ENCODE measurements at places on chromosomes 12 and 14.

DNA sequence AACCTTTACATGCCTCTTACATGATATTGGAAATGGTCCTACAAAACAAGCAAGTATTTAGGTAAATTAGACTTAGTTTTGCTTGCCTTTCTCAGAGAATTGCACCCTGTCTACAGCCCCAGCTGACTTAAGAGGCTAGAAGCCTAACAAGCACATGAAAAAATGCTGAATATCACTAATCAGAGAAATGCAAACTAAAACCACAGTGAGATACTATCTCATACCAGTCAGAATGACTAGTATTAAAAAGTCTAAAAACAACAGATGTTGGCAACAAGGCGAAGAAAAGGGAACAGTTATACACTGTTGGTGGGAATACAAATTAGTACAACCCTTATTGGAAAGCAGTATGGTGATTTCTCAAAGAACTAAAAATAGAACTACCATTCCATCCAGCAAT, 103.8 kb downstream of the EGLN3 start:
- DNase-seq: no peak

GRCh38 chr12:11734580-11735180, 85.2 kb downstream of the ETV6 start:
- DNase-seq: no peak

GRCh38 chr14:60160422-60160821, 4.8 kb downstream of the DHRS7 start:
- no peak for DNase-seq

- DNase-seq: no peak
Observed at GRCh38 chr12:68445824-68446223, 113.7 kb upstream of the MDM1 start.

DNA sequence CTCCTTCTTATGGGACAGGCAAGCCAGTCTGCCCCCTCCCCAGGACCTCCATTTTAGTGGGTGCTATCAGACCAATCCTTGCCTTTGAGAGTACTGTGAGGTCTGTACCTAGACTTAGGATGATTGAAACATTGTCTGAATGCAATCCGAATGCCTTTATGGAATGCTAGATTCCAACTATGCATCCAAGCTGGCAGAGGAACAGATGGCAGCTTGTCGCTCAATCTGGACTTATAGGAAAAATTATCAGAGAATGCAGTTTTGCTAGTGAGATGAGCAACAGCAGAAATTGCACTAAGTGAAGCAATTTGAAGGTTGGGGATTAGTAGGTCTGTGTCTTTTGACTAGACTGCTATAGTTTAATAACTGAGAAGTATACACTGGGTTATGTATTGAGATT, 109.1 kb downstream of the DYRK2 start:
- DNase-seq: no peak

DNA sequence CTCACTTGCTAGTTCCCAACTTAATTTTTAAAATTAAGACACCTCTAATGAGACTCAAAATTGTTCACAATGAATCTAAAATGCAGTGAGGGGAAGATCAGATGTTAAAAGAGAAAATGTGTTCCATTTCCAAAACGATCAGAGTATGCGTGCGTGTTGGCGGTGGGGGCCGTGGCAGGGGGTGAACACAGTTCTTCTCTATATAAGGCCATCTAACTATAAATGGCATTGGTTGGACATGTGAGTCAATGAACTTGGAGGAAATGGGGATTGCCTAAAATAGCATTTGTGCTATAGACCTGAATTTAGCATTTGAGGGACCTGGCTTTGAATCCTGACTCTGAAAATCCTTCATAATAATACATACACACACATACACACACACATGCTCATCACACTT, 149.4 kb downstream of the FOXN3 start:
- no peak for DNase-seq

DNA sequence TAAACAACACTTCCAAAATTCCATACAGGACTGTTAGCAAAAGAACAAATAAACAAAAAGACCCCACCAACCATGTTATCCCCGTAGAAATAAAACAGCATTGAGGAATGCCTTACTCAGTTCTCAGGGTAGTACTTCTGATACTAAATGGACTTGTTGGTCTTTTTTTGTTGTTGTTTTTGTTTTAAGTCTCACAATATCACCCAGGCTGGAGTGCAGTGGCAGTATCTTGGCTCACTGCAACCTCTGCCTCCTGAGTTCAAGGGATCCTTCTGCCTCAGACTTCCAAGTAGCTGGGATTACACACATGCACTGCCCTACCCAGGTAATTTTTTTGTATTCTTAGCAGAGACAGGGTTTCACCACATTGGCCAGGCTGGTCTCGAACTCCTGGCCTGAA, 17.1 kb downstream of the HNRNPC start:
- DNase-seq: no peak

DNA sequence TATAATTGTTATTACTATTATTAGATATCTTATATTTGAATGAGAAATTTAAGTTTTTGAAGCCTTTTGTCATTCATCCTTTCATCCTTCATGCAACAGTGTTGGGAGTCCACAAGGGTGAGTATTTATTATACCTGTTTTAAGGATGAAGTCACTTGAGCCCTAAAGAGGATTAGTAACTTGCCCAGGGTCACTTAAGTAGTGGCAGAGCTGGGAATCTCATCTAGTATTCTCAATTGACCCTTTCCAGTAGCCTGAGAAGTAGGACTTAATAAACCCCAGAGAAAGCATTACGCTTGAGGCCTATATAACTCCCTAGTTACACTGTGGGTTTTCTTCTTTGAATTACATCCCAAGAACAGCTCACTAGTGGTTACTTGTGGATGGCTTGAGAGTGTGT, 119.8 kb downstream of the SRGAP1 start:
- DNase-seq: no peak

DNA sequence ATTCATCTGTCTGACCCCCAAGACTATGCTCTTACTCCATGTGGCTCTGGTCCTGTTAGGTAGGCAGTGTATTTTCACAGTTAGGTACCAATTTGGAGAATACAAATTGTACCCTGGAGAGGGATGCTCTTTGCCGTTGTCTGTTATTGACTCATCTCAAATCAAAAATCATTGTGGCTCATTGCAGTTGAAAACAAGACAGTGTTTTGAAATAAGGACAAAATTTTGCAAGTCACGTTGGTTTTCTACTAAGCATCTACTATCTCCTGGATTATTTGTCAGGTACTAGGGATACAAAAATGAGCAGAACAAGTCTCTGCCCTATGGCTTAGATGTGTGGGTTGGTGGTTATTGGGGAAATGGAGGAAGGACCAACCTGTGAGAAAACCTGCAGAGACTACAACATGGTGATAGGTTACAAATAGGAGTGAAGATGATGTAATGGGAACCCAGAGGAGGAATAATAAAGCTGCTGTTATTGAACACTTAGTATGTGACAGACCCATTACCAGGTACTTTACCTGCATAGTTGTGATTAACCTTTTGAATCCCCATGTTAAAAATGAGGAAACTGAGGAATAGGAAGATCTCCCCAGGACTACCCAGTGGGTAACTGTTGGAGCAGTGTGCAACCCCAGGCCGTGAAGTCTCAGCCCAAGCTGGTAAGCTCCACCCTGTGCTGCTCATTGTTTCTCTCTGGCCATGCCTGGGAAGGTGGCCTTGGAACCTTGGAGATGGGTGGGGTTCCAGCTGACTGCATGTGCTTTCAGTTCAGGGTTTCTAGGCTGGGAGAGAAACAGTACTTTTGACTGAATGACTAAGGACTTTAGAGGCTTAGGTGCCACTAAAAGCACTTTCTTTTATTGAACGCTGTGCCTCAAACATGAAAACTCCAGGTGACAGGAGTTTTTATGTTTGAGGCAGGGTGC, 72.9 kb upstream of the SRSF5 start:
- no peak for DNase-seq

- no peak for DNase-seq
Observed at GRCh38 chr12:123062681-123063486, 82.4 kb downstream of the ARL6IP4 start.

DNA sequence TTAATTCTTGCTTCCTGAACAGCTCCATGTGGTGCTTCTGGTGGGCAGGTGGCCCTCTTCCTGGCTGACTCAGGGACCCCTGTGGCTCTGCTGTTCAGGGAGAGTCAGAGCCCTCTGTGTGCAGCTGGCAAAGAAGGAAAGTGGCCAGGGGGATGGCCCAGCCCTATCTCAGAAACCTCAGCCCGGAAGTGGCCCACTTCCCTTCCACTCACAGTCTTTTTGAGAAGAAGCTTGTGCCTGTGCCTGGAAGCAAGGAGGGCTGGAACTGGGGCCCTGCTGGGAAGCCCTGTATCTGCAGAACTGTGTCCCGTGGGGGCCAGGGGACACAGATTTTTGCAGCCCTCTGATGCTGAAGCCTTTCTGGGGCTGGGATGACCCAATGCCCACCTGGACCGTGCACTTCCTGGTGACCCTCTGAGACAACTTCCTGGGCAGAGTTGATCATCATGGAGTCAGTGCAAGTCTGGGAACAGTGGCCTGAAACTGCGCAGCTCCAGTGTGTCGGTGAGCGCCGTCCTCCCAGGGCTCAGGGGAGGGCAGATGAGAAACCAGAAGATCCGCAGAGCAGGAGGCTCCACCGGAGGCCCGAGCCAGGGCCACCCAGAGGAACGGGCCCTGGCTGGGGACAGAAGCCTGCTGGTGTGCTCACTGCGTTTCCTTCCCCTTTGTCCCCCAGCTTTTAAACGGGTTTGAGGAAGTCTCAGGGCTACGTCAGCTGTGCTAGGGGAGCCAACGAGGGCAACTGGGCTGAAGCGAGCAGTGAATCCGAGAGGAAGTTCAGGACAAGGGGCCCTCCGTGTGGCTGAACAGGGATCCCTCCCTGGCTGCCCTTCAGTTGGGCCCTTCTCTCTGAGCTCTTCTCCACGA, 217.4 kb upstream of the RTL1 start:
- DNase-seq: no peak

DNA sequence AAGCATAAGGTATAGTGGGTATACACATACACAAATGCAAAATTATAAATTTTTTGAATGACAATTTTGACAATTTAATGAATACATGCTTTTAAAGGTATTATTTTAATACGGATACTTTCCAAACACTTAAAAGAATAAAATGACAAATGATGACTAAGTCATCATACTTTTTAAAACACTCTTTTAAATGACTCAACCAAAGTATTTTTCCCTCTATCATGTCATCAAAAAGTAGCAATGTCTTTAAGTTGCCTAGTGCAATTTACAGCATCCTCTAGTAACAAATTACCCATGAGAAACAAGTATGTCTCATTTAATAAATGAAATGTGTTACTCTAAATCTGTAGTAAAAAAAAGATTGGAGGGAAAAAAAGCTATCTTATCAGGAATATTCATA, 73.3 kb downstream of the RPS6KA5 start:
- DNase-seq: no peak

- DNase-seq: no peak
Observed at GRCh38 chr12:92140896-92141536, 4.6 kb downstream of the BTG1 start.

DNA sequence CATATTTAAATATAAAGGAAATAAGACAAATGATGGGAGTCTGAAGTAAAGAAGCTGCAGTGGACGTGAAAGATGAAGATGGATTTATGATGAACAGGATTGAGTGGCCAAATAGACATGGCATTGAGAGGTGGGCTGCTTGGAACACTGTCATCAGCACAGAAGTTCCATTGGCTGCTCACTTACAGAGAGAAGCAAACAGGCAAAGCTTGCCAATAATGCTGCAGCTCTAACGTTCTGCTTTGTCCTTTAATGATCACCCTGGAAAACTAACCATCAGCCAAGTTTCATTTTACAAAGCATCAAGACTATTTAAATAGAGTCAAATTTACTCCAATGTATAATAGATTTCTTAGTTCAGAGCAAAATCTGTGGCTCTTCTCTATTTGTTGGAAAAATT, 721.4 kb downstream of the TMTC2 start:
- no peak for DNase-seq

- no peak for DNase-seq
Observed at GRCh38 chr12:99984271-99985128, at the start of gene ANKS1B. ANKS1B (minus strand) TSS chr12:99984936; CDS start chr12:99984237, 699 bp downstream.

DNA sequence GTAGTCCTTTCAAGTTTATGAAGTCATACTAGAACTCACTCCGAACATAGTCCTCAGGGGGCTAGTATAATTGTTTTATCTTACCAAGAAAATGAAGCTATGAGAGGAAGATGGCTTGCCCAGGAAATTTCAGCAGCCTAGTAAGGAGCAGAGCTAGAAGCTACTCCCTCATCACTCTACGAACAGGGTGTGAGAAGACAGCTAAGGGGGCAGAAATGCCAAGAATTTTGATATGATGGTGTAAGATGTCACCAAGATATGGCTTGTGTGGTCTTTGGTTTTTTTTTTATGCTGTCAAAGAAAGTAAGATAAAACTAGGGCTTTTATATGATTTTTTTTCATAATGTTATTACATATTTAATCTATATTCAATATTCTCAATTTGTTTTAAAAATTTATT, 47.6 kb downstream of the PRICKLE1 start:
- DNase-seq: no peak

GRCh38 chr14:51597261-51598001, 54.3 kb upstream of the FRMD6 start:
- DNase-seq: no peak

DNA sequence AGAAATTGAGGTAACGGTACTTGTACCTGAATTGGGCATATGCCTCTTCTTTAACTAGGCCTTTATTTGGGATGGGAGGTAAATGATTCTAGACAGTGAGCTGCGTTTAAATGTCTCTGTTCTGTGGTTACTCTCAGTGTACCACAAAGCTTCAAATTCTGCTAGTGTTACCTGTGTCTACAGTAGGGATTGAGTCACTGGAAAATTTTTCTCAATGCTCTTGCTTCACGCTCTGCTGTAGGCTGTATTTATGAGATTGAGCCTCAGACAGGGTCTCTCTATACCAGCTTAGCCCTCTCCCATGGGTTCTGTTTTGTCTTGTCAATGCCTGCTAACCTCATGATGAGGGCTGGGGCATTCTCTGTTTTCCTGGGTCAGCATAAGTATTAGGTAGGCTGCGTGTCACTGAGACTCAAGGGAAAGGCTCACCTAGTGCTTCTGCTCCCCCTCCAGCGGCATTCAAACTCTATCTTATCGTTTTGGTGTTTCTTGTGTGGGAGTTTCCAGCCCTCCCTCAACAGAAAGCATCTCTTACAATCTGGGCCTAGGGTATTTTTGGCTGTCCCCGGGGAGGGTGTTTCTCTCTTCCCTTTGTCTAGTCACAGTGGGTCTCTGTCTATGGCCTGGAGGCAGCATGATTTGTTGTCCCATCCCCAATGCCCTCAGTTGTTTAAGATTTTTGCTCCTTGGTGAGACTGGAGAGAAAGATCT, 285.8 kb downstream of the ADGRD1 start:
- DNase-seq: no peak

DNA sequence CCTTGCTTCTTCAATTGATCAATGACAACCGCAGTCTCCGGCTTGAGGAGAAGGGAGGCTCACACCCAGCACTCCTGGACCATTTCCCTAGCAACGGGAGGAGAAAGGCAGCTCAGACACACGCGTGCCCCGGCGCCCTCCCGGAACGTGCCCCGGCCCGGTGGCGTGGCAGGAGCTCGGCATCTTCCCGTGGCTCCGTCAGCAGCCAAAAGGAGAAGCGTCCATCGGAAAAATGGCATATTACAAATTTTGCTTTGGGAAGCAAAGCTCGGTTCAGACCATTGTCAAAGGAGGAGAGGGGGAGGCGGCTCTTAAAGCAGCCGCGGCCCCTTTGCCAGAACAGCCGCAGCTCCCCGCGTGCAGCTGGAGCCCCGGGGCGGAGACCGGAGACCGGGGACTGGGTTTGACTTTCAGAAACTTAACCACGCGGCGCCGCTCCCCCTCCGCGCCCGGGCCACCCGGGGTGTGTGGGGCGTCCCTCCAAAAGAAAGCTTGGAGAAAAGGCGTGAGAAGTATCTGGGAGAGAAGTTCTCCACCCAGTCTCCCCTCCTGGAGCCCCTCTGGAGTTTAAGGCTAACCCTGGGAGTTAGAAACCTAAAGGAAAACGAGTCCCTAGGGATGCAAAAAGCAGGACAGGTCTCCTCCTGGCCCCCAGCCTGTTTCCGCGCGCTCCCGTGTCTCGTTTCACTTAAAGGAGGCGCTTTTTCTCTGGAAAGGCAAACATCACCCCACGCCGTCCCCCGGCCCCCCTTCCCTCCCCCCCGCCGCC, 545 bp downstream of the PPFIA2 start:
- no peak for DNase-seq
